ENCODE measurements at places on chromosomes 6 and 20.

DNA sequence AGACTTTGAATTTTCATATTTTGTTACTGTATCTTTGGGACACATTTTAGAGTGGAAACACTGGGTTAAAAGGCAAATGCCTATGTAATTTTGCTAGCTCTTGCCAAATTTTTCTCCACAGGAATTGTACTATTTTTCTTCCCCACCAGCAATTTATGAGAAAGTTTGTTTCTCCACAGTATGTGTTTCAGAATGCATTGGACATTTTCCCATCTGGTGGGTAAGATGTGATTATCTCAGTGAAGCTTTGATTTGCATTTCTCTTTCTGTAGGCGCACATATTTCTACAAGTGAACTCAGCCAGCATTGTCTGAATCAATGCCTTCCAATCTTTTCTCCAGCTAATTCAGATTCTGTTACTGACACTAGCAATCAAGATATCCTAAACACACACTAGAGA is 157.8 kb downstream of the RCAN2 start:
- no peak for DNase-seq

GRCh38 chr6:53611342-53611741 is 54.2 kb downstream of the KLHL31 start:
- no peak for DNase-seq

DNA sequence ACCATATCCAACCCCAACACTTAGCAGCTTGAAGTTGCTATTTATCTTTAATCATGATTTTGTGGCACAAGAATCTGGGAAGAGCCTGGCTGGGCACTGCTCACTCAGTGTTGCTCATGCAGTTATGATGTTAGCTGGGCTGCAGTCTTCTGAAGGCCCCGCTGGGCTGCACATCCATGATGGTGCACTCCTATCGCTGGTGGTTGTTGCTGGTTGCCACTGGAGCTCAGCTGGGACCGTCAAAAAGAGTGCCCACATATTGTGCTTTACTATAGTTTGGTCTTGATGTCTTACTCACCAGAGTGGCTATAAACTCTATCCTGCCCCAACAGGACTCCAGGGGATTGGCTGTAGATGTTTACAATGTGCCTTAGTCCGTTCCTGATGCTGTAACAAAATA is 137.8 kb downstream of the PCSK2 start:
- DNase-seq, result no peak

- DNase-seq, result no peak
These were observed 23.0 kb downstream of the NHLRC1 start for GRCh38 chr6:18099511-18099910.

DNA sequence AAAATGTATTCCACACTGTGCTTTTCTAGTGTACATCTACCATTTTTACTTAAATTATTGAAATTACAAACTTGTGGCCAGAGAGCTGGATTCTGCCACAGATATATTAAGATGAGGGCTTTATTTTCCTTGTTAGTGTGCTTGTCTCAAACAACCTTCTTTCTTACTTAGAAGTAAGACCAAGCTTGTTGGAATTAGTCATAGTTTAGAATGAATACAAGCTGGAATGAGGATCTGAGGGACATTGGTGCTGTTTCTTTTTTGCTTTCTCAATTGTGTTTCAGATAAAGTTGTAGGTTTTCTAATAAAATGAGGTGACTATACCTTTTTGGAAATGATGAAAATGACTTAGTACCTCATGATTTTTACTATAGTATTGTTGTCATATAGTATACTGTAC is 40.3 kb downstream of the UBR2 start:
- no peak for DNase-seq

DNA sequence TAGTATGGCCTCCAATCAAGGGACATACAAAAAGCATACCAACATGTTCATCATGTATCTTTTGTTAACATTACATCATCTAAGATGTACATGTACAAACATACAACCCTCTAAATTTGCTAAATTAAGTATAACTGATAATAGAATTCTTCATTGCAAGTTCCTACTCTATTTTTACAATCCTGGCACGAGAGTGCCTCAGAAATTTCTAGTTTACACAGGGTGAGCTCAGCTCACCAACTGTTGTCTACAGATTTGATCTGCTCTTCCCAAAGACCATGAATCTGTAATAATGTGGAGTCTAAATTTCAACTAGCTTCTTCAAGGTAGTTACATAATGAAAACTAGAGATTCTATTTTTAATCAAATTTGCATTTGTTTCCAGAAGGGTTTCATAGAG is 179.7 kb downstream of the HIVEP2 start:
- DNase-seq, result no peak

DNA sequence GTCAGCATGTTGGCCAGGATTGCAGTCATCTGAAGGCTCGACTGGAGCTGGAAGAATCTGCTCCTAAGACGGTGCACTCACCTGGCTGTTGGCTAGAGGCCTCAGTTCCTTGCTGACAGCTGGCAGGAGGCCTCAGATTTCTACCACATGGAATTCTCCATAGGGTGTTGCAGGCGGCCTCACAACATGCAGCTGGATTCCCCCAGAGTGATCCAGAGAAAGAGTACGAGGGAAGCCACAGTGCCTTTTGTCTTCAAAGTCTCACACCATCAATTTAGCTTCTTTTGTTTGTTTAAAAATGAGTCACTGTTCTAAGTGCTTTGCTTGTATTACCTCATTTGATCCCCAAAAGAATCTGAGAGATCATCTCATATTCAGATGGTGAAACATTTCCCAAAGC is 65.5 kb upstream of the FYN start:
- no peak for DNase-seq

DNA sequence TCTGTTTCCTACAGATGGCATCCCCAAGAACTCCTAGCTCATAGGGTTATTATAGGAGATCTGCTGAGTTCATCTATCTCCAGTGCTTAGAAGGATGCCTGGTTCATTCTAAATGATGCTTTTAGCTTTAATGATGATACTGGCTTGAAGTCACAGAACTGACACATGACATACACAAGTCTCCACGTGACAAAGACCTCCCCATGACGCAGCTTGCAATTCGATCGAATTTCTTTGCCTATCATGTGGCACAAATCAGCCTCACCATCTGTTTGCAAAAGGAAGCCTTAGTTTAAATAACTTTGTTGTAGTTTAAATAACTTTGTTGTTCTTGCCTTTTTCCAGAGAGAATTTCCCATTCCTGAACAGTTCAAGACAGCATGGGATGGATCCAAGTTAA is 44.1 kb upstream of the FAM8A1 start:
- no peak for DNase-seq

DNA sequence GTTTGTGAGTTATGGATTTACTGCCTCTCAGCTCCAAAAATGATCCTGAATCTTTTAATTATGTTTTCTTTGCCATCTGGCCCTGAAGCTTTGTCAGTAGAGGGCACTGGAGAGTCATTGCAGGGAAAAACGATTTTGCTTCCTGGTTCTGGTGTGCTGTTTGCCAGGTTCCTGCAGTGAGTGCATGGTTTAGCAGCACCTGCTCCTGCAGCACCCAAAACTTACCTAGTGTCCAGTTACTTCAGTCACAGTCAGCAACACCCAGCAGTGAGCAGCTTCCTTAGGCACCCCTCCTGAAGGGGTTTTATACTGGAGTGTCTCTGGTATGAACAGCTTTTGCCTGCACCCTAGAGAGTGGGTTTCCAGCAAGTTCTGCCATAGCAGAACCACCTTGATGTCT is 6.0 kb upstream of the TRIM26 start:
- DNase-seq, result peak; percentile 35

DNA sequence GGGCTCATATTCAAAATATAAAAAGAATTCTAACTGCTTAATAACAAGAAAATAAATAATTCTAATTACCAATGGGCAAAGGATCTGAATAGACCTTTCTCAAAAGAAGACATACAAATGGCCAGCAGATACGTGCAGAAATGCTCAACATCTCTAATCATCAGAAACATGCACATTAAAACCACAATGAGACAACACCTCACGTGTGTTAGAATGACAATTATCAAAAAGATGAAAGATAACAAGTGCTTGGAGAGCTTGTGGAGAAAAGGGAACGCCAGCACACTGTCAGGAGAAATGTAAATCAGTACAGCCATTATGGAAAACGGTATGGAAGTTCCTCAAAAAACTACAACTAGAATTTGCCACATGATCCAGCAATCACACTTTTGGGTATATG is 53.6 kb downstream of the MBOAT1 start:
- DNase-seq, result no peak

DNA sequence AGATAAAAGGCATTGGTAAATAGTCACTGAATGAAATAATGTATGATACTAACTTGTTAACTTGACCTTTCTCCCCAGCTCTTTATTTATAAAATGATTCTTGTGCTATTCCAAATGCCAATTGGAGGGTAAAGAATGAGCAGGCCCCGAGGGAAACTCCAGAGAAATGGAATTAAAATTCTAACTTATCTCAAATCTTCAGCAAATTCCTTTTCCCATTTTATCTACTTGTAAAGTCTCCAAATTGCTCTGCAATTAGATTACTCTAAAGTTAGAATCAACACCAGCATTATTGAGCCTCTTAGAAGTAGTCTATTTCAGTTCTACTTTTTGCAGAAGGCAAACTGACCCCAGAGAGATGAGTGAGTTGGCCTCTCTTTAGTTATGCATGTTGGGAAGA is 165.9 kb upstream of the PREP start:
- no peak for DNase-seq

- DNase-seq, result no peak
These were observed 697.6 kb downstream of the HACE1 start for GRCh38 chr6:104162036-104162669.

- no peak for DNase-seq
These were observed 96.0 kb upstream of the LOC128125822 start for GRCh38 chr6:63476302-63476701.

DNA sequence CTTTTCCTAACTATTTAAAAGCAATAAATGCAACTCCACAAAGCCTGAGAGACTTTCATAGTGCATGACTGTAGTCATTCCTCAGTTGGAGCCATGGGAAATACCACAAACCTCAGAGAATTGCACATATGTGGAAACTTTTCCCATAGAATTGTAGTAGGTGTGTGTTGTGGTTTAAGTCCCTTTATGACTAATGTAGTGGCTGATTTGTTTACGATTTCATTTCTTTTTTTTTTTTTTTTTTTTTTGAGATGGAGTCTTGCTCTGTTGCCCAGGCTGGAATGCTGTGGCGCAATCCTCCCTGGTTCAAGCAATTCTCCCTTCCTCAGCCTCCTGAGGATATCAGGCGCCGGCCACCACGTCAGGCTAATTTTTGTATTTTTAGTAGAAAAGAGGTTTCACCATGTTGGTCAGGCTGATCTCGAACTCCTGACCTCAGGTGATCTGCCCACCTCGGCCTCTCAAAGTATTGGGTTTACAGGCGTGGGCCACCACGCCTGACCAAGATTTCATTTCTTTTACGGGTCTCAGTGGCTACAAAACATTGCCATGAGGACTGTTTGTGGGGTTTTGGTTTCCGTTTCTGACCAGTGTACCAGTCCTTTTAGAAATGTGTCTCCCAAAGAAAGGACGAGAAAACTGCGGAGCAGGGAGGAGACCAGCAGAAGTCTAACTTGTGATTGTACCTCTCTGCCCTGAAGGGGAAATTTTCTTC is 212.1 kb upstream of the MARCKS start:
- no peak for DNase-seq

GRCh38 chr20:52965380-52965779 is 6.8 kb upstream of the TSHZ2 start:
- DNase-seq, result no peak

DNA sequence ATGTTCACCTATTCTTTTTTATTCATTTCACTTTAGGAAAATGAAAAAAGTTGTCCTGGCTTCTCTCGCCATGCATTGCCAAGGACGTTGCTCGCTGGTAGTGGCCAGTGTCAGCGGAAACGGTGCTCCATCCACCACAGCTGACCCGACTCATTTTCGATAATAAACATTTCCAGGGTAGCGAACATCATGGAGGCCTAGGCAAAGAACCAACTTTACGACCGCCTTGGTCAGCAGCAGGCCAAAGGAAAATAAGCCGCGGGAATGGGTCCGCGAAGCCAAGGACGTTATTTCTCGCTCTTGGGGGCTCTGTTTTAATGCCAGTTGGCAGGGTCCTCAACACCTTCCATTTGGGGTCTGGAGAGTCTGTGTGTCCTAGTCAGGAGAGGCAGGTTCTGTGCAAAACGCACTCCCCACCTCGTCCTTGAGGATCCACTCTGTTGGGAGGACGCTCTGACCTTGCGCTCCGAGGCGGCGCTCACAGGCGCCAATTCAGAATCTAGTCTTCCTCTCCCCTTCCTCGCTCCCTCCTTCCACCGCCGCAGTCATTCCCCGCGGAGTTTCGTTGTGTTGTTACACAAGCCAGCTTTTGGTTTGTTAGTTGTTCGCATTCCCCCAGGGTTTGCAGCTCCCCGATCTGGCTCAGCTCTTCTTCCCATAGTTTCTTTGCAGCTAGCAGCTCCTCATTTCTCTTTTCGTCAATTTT is 4.1 kb upstream of the PAX1 start:
- DNase-seq, result no peak

- DNase-seq, result no peak
These were observed 77.5 kb downstream of the CDH22 start for GRCh38 chr20:46230801-46231282.

GRCh38 chr20:41222703-41223102 is 85.4 kb downstream of the PLCG1 start:
- DNase-seq, result no peak

DNA sequence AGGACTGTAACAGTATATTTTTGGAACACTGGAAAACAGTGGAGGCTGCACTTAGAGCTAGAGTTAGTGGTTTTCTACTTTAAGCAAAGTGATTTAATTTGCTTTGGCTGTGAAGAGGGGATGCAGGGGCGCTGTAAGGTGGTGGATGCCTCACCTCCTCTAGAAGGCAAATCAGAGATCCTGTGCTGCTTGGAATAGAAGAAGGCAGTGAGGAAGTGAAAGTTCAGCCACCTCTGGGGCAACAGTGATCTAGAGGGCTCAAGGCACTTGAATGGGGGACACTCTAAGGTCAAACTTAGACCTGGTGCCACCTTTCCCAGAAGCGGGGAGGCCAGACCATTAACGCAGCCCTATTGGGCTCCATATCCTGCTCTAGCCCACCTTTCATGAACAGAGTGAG is 19.0 kb upstream of the SNRPB2 start:
- no peak for DNase-seq

GRCh38 chr6:34235307-34236130 is 1.2 kb upstream of the HMGA1 start:
- no peak for DNase-seq

DNA sequence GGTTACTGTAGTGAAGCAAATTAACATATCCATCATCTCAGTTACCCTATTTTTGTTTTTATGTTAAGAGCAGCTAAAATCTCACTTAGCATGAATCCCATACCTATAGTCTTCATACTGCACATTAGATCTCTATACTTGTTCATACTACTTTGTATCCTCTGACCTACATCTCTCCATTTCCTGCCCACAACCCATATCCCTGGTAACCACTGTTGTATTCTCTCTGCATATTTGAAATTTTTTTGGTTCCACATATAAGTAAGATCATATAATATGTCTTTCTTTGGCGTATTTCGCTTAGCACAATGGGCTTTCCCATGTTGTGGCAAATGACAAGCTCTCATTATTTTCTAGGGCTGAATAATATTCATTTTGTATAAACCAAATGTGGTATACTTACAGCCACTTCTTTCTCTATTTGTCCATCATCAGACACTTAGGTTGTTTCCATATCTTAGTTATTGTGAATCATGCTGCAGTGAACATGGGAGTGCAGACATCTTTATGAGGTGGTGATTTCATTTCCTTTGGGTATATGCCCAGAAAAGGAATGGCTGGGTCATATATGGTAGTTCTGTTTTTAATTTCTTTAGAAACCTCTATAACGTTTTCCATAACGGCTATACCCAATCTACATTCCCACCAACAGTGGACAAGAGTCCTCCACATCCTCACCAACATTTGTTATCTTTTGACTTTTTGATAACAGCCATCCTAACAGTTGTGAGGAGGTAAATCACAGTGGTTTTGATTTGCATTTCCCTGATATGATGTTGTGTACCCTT is 39.8 kb downstream of the BACH2 start:
- no peak for DNase-seq

GRCh38 chr6:23642849-23643248 is 483.2 kb upstream of the NRSN1 start:
- no peak for DNase-seq
